ENCODE measurements at places on chromosomes 7 and 10. TPM values are rescaled to one million over a fixed set of nuclear protein-coding genes. Genes with fewer than 3 reads are reported as not detected.

DNA sequence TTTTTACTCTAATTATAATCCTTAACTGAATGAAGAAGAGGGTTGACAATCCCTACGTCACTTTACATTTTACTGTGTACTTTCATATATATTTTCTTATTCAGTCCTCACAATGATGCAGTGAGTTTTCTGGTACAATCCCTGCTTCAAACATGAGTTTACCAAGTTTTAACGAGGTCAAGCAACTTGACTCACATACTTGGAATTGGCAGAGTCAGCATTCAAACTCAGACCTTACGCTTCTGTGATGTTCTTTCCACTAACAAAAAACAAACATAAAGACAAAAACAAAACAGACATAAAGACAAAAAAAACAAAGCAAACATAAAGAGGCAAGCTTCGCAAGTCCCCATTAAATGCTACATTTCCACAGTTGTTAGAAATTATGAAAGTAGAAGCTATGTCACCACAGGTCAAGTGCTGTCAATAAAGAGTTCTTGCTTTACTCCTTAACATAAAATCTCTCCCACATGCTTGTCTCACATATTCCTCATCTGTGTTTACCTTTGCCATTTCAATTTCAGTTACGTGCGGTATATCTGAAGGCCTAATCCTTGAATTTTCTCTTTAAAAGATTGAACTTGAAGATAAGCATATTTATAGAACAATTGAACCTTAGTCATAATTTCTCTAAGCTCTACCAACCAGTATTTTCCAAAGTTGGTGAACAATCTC lies 217.3 kb downstream of the CELF2 start:
- no peak for DNase-seq

- DNase-seq, result no peak
These were observed 150.2 kb downstream of the DGKB start for GRCh38 chr7:14752301-14752700.

DCLRE1A gene
- total RNA-seq, result 5.7 TPM

DNA sequence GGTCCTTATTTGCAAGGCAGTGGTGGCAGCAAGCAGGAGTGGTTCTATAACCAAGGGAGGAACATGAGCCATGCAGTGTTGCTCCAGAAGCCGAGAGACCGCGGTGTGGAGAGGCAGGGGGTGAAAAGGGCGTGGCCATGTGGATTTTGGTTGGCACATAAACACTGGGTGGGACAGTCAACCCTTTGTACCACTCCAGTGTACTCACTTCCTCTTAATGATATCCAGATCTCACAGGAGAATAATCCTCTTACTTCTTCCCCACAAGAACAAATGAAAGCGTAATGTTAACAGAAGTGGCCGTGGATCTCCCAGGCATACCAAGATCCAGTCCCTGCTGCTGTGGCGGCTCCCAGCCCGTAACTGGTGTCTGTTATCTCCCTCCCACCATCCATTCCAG lies 42.4 kb downstream of the XRCC2 start:
- no peak for DNase-seq

METTL27 gene
- total RNA-seq, result 19.3 TPM

- no peak for DNase-seq
These were observed 43.5 kb upstream of the SORBS1 start for GRCh38 chr10:95604630-95605029.

GRCh38 chr10:79282388-79282787 lies 64.9 kb upstream of the PPIF start:
- DNase-seq, result no peak

- no peak for DNase-seq
These were observed 299.8 kb downstream of the KLF6 start for GRCh38 chr10:3485057-3485686.

GRCh38 chr7:152202056-152202455 lies 176.6 kb downstream of the GALNT11 start:
- DNase-seq, result no peak

STAM gene
- total RNA-seq, result 26.1 TPM

AKR1C4 gene
- not detected for total RNA-seq

GRCh38 chr7:4144172-4144701 lies 537.9 kb upstream of the FOXK1 start:
- peak; percentile 39 for DNase-seq

- DNase-seq, result no peak
These were observed 41.4 kb upstream of the ANLN start for GRCh38 chr7:36348256-36348655.

LBX1 gene
- not detected for total RNA-seq

Measured in kidney (tissue), 22 donors.